NCI-H187 (cell line): ENCODE measurements at places on chromosomes 4 and X.

DNA sequence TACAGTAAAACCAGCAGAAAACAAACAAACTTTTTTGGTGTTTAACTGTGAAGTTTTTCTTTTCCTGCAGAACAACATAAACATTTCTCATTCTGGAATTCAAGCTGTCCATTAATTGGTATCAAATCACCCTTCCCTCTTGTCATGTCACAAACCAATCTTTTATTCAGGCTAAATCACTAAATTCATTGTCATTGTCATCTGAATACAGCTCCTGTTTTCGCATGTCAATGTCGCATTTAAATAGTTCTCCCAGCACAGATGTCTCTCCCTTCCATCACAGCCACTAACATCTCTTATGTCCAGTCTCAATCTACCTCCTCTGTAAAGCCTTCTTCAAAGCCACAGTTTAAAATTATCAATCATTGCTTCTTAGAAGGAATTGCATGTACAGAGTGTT, 192.1 kb upstream of the PCDH10 start:
- no peak for DNase-seq

- DNase-seq: no peak
Observed at GRCh38 chr4:35649011-35649410, 595.3 kb downstream of the ARAP2 start.

DNA sequence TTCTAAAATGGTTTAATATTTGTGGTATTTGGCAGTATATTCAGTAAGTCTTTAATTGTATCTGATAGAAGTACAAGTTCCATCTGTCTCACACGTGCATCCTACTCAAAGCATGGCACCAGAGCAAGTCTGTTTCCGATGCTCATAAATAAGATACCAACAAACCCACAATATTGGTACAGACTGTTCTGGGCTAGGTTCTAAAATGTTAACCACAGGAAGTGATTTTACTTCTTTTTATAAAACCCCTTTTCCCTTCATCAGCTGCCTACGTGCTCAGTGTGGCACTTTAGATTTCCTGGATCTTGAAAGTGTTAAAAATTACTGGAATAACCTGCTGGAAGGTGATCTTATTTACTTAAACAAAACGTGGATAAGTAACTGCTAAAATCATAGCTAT, 165.1 kb downstream of the CFAP299 start:
- no peak for DNase-seq

DNA sequence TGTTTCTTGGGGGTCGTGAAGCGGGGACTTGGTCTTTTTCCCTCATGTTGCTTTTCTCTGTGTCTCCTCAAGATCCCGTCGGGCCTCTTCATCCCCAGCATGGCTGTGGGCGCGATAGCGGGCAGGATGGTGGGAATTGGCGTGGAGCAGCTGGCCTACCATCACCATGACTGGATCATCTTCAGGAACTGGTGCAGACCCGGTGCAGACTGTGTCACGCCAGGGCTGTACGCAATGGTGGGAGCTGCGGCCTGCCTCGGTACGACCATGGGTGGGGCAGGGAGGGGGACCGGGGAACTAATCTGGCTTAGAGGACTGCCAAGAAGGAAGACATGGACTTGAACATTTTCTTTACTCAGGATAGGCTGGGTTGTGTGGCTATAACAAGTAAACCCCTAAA, 55.6 kb downstream of the CLCN4 start:
- no peak for DNase-seq

DNA sequence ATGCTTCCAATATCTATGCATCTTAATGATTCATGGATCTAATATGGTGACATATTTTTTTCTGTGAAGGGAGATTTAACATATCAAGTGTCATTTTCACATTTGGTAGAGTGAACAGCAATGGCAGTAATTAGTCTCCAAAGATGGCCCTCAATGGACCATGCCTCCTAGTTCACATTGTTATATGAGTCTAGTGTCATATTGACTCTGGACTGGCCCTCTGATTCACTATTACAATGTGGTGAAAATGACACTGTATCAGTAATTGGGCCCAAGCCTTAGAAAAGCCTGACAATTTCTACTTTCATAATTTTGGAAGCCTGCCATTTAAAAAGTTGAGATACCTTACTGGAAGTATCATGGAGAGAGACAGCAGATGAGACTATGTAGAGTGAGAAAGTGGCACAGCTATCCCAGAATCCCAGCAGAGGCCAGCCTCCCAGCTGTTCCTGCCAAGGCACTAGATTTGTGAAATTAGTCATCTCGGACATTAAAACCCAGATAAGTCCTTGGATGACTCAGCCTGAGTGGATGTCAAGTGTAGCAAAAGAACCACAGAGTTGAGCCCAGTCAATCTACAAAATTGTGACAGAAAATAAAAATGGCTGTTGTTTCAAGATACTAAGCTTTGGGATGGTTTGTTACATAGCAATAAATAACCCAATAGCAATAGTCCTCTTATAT, 68.4 kb downstream of the ARHGEF38 start:
- DNase-seq: no peak

DNA sequence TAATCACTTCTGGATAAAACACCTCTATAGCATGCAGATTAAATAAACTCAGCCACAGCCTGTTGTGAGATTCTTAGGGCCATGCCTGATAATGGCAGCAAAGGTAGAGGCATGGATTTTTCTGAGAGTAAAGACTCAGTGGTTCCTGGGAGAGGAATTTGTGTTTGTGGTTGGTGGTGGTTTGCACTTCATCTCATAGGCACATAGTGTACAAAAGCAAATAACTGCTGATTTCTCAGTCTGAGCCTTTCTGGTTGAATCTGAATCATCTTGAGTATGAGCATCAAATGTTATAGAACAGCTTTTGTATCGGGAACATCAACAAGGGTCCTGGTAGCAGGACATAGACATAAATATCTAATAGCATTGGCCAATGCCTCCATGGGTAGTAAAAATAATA, 274.3 kb downstream of the FRMPD4 start:
- DNase-seq: no peak

- no peak for DNase-seq
Observed at GRCh38 chrX:18278449-18278848, 57.8 kb upstream of the BEND2 start.

GRCh38 chr4:11348449-11349088, 80.1 kb downstream of the HS3ST1 start:
- no peak for DNase-seq

DNA sequence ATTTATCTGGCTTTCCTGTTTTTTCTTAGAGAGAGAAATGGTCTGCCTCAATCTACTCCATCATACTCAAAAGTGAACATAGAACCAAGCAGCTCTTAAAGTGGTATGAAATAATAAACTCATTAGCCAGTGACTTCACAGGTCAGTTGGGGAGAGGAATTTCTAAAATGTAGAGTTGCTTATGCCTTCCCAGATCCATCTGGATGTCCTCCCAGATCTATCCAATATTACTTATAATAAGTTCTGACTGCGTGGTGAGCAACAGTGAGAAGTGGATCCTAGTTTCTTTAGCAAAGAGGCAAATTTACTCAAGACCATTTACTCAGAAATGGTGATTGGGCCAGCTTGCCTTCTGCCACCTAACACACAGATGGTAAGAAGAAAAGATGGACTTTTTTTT, 748.0 kb downstream of the PCDH18 start:
- DNase-seq: no peak

- no peak for DNase-seq
Observed at GRCh38 chrX:126448681-126449080, 103.9 kb downstream of the DCAF12L1 start.

GRCh38 chrX:10884246-10884645, 226.9 kb upstream of the HCCS start:
- no peak for DNase-seq

DNA sequence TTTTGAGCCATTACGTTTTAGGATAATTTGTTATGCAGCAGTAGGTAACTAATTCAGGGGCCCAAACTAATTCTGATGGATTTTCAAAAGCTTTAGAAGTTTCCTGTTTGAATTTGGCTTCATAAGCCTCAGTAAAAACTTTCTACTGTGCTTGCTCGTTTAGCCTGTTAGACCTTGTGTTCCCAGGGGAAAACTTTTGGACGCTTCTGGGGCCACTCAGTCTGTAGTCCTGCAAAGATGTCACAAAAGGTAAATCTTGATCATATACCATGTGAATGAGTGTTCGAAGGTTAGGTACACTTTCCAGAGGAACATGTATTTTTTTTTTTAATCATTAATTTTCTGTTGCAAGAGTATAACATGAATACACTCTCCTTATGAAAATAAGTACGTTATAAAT, 70.7 kb downstream of the SUPT20HL2 start:
- DNase-seq: no peak

DNA sequence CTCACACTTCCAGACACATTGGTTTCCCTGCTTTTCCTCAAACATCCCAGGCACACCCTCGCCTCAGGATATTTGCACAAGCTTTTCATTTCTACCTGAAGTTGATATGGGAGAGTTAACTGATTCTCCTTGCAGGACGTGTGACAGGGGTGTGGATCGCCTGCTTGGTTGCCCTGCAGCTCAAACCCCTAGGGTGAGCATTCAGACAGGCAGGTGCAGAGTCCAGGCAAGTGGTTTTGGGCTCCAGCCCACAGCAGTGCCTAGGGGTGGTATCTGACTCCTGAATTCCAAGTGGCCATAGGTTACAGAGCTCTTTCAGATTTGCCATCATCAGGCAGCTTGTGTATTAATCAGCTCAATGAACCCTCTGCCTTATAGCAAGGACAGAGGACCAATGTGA, 1104.2 kb upstream of the IGFBP7 start:
- no peak for DNase-seq

- no peak for DNase-seq
Observed at GRCh38 chr4:2419814-2420213, 1.1 kb downstream of the CFAP99 start.

DNA sequence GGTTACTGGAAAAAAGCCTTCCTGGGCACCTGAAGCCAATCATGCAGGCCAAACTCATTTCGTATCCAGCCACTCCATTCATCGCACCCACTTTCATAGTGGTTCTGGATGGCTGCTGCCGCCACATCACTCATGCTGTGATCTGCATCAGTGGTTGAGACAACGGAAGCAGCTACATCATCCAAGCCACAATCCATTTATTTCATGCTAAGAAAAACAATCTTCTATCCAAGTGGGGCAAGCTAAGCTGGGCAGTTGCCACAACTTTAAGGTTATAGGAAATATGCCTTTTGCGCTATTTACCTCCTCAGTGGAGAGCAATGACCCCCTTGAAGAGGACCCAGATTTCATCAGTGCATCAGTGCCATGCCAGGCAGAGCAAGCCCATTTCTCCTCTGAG, 124.6 kb downstream of the GRIA3 start:
- DNase-seq: no peak

DNA sequence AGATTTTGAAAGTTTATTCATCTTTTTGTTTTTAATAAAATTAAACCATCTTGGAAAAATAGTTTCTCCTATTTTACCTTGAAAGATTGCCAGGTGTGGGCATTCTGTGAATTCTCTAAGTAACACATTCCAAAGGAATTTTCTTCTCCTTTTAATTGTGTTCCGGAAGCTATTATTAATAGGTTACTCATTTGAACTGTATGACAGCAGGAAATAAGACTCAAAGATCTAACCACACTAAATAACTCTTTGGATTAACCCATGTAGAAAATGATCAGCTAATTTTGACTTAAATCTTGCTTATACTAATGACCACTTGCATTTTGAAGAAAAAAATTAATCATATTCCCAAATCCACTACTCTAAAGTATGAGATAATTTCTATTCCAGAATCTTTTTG, 17.6 kb upstream of the CCNI start:
- DNase-seq: no peak

GRCh38 chr4:87698394-87698793, 48.3 kb downstream of the DMP1 start:
- DNase-seq: no peak

GRCh38 chr4:138509346-138509745, 267.2 kb upstream of the SLC7A11 start:
- no peak for DNase-seq

DNA sequence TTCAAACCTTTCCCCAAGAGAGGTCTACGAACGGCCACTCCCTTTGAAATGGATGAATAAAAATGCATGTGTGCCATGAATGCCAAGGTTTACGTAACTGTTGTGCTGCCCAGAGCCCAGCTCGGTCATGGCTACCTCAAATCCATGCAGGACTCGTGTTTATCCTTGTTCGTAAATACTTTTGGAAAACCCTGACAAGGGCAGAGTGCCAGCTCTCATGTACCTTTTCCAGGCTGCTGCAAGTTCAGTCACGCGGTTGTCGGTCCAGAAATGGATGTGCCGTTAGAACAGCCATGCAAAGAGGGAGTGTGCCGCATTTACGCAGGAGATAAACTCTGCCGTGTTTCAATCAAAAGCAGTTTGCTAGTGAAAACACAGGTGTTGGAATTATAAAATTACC, 123.4 kb downstream of the AMELX start:
- no peak for DNase-seq

DNA sequence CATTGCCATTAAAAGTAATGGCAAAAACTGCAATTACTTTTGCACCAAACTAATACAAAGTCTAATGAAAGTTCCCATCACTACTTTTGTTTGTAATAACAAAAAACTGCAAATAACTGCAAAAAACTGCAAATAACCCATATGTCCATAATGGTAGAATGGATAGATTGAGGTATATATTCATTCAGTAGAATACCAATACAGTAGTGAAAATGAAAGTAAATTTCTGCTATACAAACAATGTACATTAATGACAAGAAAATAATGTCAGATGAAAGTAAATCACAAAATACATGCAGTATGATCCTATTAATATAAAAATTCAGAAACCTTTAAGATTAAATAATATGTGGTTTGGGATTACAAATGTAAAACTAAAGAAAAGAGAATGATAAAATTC, 41.3 kb upstream of the CEP135 start:
- DNase-seq: no peak

GRCh38 chr4:9921326-9921725, 100.0 kb downstream of the SLC2A9 start:
- DNase-seq: no peak

GRCh38 chrX:153641627-153642026, 5.4 kb upstream of the DUSP9 start:
- DNase-seq: no peak

DNA sequence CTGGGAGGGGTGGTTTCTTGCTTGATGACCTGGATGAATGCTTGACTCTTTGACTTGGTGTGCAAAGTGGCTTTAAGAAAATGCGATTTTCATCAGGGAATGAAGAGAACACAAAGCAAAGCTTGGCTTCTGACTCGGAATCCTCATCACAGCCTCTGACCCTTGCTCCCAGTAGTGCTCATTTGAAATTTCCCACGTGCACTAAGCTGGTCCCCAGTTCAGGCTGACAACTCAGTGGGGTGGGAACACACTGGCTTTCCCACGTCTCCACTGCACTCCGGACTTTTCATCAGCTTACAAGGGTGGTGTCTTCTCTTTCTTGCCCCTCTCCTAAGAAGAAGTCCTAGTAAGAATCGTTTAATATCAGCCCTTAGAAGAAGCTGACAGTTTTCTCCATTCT, 53.3 kb downstream of the HCCS start:
- DNase-seq: no peak
